ENCODE measurements at places on chromosomes 6 and 20.

DNA sequence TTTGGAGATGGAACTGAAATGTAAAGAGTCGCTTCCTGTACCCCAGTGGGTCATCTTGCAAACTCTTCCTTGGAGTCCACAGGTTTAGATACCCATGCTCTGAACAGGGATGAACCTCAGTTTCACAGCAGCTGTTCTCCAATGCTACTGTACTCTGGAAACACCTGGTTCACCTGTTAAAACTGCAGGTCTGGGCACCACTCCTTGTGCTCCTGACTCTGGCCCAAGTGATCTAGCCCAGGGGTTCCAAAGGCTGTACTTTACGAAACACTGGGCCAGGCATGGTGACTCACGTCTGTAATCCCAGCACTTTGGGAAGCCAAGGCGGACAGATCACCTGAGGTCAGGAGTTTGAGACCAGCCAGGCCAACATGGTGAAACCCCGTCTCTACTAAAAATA lies 102.1 kb downstream of the ATP9A start:
- no peak for DNase-seq

DNA sequence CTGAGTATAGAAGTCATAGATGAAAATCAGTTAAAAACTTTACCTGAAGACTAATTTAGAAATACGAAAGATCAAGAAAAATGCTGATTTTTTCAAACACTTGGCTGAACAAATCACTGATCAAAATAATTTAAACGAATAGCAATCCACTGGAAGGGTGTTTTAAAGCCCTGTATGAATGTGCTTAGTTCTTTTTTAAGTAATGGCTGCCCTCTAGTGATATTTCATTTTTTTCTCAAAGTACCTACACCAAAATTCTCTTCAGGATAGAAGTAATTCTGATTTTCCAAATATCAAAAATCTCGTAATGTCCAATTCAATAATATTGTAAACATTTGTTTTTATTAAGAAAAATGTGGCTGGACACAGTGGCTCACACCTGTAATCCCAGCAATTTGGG lies 32.5 kb downstream of the AKAP7 start:
- no peak for DNase-seq

DNA sequence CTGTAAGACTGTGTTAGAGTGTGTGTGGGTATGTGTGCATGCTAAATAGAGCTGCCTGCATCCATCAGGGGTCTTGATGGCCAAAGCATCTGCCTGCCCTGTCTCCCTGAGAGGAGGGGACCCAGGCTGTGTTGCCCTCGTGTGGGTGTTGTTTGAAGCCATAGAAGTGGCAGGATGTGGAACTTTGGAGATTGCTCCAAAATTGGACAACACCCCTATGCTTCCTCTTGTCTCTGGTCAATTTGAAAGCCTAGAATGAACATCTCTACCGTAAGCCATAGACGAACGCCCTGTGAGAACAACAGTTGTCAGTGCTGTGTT lies 82.6 kb downstream of the ASXL1 start:
- DNase-seq = no peak

GRCh38 chr6:84403545-84403944 lies 176.1 kb upstream of the CEP162 start:
- DNase-seq = no peak

DNA sequence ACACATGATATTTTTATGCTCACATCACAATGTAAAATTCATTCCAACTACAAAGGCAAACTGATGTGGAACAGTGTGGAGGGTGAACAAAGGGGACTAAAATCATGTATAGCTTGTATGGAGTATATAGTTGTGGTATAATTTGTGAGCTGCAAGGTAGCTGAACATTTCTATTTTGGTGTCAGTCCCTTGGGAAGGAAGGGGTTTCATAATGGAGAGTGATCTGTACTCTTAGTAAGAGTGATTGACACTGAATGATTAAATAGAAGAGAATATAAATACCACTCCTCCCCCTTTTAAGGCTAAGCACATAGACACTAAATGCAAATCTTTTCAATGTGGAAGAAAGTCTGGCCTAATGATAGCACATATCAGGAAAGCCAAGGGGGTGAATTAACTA lies 104.6 kb downstream of the POPDC3 start:
- DNase-seq = no peak

GRCh38 chr20:40980106-40980827 lies 48.4 kb upstream of the TOP1 start:
- no peak for DNase-seq
